Immature natural killer cell (primary cell): ENCODE measurements at places on chromosomes 13 and 19. TPM values are rescaled to one million over a fixed set of nuclear protein-coding genes. Genes with fewer than 3 reads are reported as not detected.

GRCh38 chr19:50322931-50323781 lies 6.0 kb downstream of the KCNC3 start:
- no peak for DNase-seq
- H3K36me3 ChIP-seq = peaks cover 3% of the 10 kb centered on the region
- peaks cover 12% of the 10 kb centered on the region for H3K4me1 ChIP-seq
- H3K4me3 ChIP-seq = no peak overlapping the region
- H3K27ac ChIP-seq = no peak overlapping the region

- DNase-seq = no peak
- H3K4me1 ChIP-seq = no peaks in the 10 kb centered on the region
- no peaks in the 10 kb centered on the region for H3K27me3 ChIP-seq
- no peak overlapping the region for H3K27ac ChIP-seq
- no peaks in the 10 kb centered on the region for H3K36me3 ChIP-seq
- no peak overlapping the region for H3K4me3 ChIP-seq
These were observed 161.4 kb downstream of the MTUS2 start for GRCh38 chr13:28981530-28981929.

Gene ZBTB45
- 7.2 TPM for polyA plus RNA-seq

Gene OR7C1
- polyA plus RNA-seq = not detected

DNA sequence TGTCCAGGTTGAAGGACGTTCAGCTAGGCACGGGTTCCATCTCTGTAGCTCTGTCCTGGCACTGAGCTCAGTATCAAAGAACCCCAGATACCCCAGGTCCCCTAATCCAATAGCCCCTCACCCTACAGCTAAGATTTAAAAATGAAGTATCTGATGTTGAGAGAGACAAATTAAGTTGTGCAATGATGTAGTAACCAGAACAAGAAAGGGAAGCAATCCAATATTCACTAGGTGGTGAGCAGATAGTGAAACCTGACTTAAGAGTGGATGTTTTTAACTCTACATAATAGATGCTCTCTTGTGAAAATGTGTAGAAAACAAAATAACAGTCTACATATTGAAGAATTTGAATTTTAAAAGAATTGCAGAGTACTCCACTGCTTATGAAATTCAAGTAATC lies 1.8 kb downstream of the ACOD1 start:
- DNase-seq = no peak
- H3K36me3 ChIP-seq = no peaks in the 10 kb centered on the region
- H3K4me1 ChIP-seq = no peaks in the 10 kb centered on the region
